Globus pallidus (tissue), 1 donor: ENCODE measurements at places on chromosomes 5 and 9.

GRCh38 chr5:40483316-40483715 lies 196.4 kb upstream of the PTGER4 start:
- no peak for DNase-seq

GRCh38 chr5:110201791-110202190 lies 512.1 kb downstream of the MAN2A1 start:
- no peak for DNase-seq

DNA sequence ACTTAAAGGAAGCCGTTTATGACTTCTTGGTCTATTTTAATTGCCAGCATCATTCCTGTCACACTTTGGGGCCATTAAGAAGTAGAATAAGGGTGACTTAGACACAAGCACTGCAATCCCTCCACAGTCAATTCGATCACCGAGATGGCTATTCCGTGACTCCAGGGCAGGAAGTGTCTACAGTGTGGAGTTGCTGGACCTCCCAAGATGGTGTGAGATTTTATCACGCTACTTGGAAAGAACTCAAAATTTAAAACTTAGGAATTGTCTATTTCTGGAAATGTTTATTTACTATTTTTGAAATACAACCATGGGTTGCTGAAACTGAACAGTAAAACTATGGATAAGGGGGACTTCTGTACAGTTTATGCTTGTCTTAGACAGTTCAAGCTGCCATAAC lies 6.2 kb downstream of the FBXL7 start:
- DNase-seq = no peak

DNA sequence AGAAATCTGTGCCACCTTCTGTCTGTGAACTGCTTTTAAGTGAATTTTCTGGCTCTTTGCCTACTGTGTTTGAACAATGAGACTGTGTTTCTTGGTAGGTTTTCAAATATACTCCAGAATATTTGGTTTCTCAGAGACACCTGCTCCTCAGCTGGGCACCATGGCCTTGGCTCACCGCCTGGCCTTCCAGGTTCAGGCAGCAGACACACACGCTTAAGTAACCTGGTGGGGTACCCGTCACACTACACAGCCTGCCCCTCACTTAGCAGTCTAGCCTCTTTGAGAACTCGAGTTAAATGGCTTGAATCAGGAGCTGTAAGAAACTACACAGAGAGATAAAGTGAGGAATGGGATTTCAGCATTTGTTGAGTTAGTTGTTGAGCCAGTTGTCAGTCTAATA lies 530.5 kb downstream of the MTRR start:
- DNase-seq = no peak

DNA sequence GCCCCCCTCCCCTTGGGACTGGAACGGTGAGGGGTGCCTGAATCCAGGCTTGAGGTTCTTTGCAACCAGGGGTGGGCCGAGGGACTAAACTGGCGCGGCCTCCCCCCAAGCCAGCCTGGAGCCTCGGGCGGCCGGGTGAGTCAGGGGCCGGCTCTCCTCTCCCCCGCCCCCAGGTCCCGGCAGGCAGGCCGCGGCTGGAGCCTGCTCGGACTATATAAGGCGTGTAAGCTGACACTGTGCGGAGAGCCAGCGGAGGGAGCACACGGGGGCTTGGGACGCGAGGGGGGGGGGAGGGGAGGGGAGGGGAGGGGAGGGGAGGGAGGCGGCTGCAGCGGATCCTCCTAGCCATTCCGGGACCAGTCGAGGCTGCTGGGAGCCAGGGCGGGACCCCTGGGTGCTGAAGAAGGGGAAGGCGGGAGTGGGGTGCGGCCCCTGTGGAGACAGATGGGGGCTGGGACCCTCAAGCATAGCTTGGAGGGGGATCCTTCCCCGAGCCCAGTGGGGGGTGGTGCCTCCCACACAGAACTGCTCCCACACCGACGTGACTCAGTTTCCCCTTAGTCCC lies 595 bp downstream of the PDLIM7 start:
- DNase-seq = no peak

GRCh38 chr9:135664266-135664665 lies 1.2 kb downstream of the LCN9 start:
- DNase-seq = no peak
